ENCODE measurements at places on chromosomes 11 and 22. TPM values are rescaled to one million over a fixed set of nuclear protein-coding genes. Genes with fewer than 3 reads are reported as not detected.

Gene NEFH
- total RNA-seq: 0.41 TPM

Gene SPTBN2
- total RNA-seq: 3.8 TPM

Gene MRGPRF
- total RNA-seq: 13.3 TPM

DNA sequence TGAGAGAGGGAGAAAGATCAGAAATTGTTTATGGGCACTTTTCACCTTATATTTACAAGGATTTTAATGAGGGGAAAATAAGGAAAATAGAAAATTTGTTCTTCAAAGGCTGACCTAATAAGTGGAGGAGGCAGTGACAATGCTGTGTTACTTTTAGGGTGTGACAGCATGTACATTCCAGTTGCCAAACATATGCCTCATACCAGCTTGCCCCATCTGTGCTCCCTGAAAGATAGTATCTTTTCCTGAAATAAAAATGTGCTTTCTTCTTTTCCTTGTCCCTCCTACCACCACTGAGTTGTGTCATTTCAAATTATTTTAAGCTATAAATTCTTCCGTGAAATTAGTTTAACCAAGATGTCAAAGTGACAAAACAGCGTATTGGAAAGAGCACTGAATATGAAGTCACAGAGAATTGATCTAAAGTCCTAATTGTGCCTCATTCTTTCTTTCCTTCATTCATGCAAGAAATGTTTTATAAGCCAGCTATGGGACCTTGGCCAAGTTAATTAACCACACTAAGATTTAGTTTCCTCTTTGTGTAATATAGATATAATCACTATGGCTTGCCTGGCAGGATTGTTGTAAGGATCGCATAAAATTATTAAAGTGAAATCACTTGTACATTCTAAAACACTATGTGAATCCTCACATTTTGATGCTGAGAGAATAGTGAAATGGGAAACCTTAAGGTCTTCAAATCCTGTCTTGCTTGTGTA, 1307.5 kb upstream of the TENM4 start:
- no peak for DNase-seq

Gene MMP27
- not detected for total RNA-seq

Gene CARNS1
- total RNA-seq: 11.9 TPM

DNA sequence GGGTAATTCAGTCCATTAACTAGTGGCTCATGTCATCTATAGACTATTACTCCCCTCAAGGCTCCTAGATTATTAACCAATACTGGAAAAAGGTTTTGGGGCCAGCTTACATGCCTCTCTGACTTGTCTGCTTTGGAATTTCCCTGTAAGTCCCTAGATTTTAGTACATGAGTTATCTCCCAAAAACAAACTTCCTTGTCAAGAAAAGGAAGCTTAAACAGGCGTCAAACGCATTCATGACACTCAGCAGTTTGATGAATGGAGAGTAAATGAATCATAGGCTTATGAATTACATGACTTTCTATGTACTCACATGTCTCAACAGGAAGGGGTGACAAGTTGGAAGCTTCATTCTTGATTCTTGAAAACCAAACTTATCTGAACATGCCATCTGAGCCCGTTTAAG, 70.8 kb downstream of the BLID start:
- DNase-seq: no peak

Gene MMP10
- not detected for total RNA-seq

Gene CCDC116
- total RNA-seq: 0.44 TPM

Gene OR51V1
- not detected for total RNA-seq

- DNase-seq: no peak
Observed at GRCh38 chr11:95671768-95672167, 117.8 kb downstream of the FAM76B start.

DNA sequence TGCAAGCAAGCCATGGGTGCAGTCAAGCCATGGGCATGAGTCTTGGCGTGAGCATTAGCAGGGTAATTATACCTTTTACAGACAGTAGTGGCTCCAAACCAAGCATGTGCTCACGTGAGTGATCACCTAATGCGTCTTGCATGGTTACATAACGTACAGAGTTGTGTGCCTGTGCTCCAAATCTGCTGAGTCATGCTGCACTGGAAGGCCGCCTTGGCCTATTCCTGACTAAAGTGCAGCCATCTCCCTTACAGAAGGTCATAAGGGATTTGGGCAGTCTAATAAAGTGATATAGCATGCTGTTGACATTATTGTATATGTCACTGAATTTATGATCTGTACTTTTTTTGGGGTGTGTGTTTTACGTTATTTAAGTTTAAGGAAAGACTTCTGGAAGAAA, 102.4 kb downstream of the ARHGAP42 start:
- peak; percentile 31 for DNase-seq

- DNase-seq: no peak
Observed at GRCh38 chr11:118006153-118006534, 19.9 kb downstream of the IL10RA start.

DNA sequence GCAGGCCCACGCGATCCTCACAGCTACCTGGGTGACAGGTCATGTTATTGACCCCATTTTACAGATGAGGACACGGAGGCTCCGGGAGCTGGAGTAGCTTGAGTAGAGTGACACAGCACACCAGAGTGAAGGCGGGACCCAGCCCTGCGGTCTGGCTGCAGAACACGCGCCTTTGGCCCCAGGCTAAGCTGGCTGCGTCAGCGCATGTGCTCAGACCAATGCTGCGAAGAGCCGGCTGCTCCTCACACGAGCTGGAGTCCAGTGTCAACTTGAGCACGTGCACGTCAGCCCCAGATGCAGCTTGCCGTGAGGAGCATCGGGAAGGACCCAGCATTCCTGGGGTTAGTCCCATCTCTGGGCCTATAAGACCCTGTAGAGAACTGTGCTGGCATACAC, 49.9 kb downstream of the SCUBE1 start:
- no peak for DNase-seq

Gene CHKA
- total RNA-seq: 7.8 TPM

GRCh38 chr11:113260096-113260425, 54.3 kb upstream of the TTC12 start:
- no peak for DNase-seq

Gene USH1C
- not detected for total RNA-seq

Gene GLB1L2
- 0.91 TPM for total RNA-seq

DNA sequence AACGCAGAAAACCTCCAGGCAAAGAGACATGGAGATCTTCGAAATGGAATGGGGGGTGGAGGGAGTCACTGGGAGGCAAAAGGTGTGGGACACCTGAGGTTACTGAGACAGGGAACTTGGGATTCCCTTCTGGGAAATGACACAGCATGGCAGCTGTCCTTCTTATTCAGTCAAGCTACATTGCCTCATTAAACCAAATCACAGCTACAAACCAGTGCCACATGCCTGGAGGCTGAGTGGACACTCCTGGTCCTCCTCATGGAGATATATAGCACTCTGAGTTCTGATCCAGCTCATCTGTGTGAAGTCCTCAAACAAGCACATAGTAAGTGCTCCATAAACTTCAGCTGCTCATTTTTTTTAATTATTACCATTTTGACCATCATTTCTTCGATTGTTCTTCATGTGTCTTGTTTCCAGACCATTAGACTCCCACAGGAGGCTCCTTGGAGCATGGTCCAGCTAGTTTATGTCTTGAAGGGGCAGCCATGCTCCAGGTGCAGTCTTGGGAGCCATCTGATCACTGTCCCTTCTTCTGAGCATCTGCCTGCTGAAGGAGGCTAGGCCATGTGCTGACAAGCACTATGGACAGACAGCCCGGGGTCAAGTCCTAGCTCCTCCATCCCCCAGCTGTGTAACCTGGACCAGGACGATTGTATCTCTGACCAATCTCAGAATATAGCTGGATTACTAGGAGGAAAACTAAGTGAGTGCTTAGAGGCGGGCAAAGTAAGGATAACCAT, 9.7 kb upstream of the FXYD2 start:
- DNase-seq: peak; percentile 12

- peak; percentile 53 for DNase-seq
Observed at GRCh38 chr22:36244522-36245391, 5.4 kb upstream of the APOL2 start.

Gene APOBEC3B
- total RNA-seq: 1.5 TPM

Gene RFPL2
- total RNA-seq: not detected

GRCh38 chr11:117825538-117826189, 1.1 kb upstream of the FXYD2 start:
- DNase-seq: peak; percentile 6

GRCh38 chr11:134539285-134539684, 127.2 kb upstream of the B3GAT1 start:
- DNase-seq: no peak

GRCh38 chr11:134475951-134476350, 63.9 kb upstream of the B3GAT1 start:
- no peak for DNase-seq

Gene IL18
- 6.0 TPM for total RNA-seq
